AG08396 (cell line): ENCODE measurements at places on chromosomes 4 and X.
A peak's percentile ranks its signal among the peaks of the same experiment; 100 is the strongest.

GRCh38 chrX:125132274-125132673 lies 187.4 kb upstream of the TEX13C start:
- DNase-seq, result no peak

- no peak for DNase-seq
Observed at GRCh38 chr4:149077181-149077580, 635.0 kb upstream of the NR3C2 start.

- DNase-seq, result no peak
Observed at GRCh38 chr4:143417679-143418403, 81.2 kb downstream of the GAB1 start.

GRCh38 chr4:173493041-173493440 lies 37.0 kb downstream of the HAND2 start:
- no peak for DNase-seq

GRCh38 chrX:122445466-122445865 lies 738.6 kb upstream of the GRIA3 start:
- DNase-seq, result no peak

DNA sequence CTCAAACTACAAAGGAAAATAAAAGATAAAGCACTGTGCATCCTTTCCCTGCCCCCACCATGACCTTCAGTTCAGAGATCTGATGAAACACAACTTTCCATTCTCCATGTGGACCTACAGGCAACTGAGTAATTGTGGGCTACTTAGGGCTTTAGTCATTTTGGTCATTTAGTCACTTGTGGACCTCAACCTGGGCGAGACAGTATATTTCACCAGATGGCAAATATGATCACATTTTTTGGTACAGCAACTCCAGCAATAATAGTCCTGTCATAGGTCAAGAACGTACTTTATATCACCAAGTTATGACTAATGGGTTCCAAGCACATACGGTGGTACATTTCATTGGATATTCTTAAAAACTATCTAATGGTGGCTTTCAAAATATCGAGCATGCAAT lies 141.2 kb downstream of the PDGFC start:
- peak; percentile 37 for DNase-seq

- DNase-seq, result no peak
Observed at GRCh38 chrX:135513130-135513515, 7.3 kb upstream of the INTS6L start.

- no peak for DNase-seq
Observed at GRCh38 chrX:129235903-129236302, 287.4 kb downstream of the SMARCA1 start.

GRCh38 chr4:6205567-6205931 lies 5.2 kb upstream of the JAKMIP1 start:
- no peak for DNase-seq

GRCh38 chrX:110442635-110443034 lies 84.0 kb downstream of the RTL9 start:
- DNase-seq, result peak; percentile 51
